ENCODE measurements at places on chromosomes 2 and 18.

- no peak for DNase-seq
Measured at GRCh38 chr2:128452024-128452411, 133.3 kb upstream of the HS6ST1 start.

DNA sequence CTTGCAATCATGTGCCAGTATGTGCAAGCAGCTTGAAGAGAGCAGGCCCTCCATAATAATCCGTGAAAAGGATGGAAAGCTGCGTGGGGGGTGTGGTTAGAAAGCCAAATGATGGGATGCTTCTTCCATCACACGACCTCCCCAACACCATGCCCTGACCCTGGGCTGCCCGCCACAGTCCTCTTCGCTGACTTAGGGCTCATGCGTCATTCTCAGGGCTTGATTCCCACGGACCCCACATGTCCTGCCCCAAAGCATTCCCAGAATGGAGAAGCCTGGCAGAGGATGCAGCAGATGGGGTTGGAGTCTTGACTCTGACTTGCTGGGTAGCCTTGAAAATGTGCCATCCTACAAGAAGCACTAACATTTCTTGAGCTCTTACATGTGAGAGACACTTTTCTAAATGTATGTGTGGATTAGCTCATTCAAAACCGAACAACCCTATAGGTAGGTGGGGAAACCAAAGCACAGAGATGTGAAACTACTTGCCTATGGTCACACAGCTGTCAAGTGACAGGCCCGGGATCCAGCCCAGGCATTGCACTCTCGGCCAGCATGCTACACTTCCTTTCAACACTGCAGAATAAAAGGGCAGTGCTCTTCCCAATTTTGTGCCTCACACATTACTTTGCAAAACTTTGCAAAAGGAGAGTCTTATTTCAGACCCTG, 3.7 kb downstream of the TNS1 start:
- DNase-seq, result no peak

GRCh38 chr2:26189123-26189522, 16.2 kb downstream of the GAREM2 start:
- no peak for DNase-seq

GRCh38 chr2:38439863-38440262, 62.8 kb upstream of the ATL2 start:
- no peak for DNase-seq

DNA sequence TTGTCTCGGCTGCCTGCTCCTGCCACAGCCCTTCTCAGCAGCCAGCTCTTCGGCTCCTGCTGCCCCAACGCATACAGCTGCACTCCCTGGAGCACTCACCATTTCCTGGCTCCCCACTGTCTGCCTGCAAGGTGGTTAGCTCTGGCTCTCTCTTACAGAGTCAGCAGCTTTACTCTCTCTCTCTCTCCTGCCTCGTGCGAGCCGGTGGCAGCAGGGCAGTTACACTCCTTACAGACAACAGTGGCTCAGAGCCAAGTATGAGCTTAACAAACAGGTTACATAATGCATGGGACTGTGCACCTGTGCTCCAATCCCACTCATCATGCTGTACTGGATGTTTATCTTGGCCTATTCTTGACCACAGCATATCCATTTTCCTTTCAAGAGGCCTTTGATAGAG, 47.4 kb upstream of the DNAJC10 start:
- peak; percentile 12 for DNase-seq

DNA sequence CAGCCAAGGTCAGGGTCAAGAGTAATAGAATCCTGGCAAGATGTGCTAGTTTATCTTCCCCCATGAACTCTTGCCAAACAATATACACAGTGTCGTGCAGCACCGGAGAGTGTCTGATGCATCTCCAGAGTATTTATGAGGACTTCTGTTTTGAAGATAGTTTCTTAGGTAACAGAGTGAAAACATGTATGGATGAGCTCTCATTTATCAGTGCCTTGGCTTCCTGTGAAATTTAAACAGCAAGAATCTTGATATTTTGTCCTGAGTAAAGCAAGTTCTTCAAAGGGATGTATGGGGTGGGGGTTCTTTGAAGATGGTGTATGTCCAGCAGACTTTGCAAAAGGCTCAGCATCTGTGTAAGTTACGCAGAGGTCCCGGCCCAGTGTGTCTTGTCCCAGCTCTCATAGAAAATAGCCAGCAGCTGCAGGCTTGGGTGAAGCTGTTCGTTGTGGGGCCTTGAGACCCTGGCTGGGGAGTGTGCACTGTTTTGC, 361.0 kb upstream of the NT5C1B start:
- DNase-seq, result peak; percentile 60

DNA sequence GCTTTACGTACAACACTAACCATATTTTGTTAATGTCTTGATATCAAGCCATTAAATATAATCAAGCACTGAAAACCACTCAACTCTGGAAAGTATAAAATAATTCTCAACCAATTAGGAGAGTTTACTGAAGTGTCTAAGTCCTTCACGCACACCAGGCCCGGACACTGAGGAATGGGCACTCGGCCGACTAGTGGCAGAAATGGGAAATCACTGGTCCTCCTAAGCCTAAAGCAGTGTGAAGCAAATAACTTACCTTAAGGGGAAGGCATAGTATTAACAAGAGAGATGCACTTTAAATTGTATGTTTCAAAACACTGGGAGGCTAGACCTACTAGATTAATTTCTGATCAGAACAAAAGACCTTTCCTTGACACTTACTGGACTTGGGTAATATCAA, 45.7 kb downstream of the FAM210A start:
- no peak for DNase-seq

DNA sequence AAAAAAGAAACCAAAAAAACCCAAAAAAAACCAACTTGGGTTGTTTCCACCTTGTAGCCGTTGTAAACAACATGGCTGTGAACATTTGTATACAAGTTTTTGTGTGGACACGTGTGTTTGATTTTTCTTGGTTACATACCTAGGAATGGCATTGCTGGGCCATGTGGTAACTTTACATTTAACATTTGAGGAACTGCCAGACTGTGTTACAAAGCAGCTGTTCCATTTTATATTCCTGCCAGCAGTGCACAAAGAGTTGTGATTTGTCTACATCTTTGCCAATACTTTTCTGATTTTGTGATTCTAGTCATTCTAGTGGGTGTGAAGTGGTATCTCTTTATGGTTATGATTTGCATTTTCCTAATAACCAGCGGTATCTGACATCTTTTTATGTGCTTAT, 22.5 kb downstream of the LPIN1 start:
- DNase-seq, result no peak

DNA sequence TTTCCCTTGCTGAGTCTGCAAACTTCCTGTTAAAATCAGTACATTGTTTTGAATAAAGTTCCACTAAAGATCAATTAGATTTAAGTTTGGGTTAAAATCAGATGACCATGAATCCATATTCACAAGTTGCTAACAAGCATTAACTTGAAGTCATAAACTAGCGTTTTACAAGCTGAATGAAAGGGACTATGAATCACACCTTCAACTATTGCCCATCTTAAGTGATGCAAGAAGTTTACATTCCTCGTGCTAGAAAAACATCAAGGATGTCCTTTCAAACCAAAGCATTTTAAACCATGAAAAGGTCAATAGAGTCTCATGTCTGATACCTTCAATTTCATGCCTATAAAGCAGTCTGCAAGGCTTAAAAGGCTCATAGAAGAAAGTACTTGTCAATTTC, 257.2 kb upstream of the SYT4 start:
- DNase-seq, result peak; percentile 31

DNA sequence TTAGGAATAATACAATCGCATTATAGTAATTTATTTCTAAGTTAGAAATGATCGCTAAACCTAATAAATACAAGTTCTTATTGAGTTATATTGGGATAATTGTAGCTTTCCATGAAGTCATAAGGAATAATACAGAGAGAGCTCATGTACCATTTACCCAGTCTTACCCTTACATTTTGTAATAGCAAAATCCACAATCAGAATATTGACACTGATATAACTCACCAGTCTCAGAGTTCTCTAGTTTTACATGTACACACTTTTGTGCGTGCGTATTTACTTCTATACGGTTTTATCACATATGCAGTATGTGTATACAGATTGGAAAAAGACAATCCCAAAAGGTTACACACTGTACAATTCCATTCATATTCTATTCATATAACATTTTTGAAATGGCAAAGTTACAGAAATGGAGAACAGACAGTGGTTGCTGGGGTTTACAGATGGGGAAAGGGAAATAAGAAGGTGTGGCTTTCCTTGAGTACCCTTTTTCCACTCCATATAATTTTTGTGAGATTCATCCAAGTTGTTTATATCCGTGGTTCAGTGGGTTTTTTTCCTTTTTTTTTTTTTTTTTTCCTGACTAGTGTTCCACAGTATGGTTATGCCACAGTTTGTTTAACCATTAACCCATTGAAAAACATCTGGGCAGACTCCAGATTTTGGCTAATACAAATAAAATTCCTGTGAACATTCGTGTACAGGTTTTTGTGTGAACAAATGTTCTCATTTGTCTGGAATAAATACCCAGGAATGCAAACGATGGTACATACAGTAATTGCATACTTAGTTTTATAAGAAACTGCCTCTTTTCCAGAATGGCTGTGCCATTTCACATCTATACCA, 117.2 kb downstream of the HNMT start:
- no peak for DNase-seq

- no peak for DNase-seq
Measured at GRCh38 chr2:103959174-103960128, 894.5 kb upstream of the POU3F3 start.

- no peak for DNase-seq
Measured at GRCh38 chr2:199982126-199982843, 26.9 kb downstream of the MAIP1 start.

DNA sequence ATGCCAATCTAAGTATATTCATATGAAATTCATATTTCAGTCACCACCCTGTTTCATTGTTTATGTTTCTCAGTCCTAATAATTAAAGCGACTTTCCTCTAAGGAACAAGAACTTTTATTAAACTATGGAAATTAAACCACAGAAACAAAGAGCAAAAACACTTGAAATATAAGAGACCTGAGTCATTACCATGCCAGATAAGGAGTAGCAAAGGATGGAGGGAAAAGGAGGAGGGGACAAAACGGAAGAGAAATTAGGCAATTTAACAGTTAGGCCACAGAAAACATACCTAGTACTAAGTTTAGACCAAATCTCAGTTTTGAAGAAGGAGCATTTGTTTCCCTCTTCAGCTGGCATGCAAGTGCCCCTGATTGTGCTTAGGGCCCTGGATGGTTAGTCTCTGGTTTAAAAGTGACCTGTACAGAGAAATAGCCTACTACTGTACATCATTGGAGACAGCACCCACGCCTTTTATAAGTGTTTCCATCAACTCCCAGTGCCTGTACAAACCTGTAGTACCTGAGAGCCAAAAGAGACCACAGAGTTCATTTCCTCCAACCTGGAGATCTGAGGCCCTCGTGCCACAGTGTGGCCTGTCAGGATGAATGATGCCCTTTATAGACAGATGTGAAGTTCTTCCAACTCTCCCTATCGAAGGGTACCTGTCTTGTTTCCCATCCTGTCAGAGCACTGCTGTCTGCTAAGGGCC, 74.5 kb downstream of the SPATS2L start:
- no peak for DNase-seq

GRCh38 chr2:240477916-240478315, 42.5 kb downstream of the GPC1 start:
- no peak for DNase-seq
